Activated T-helper 1 cell treated with anti-CD3 and anti-CD28 coated beads, Interleukin-12 subunit alpha, Interleukin-12 subunit beta, Interleukin-2, Interleukin-4 antibody, amounts not matched to agents 30 ng/mL and 10 ng/mL and 1 ng/mL, durations not matched to agents 14 hours and 24 hours and 36 hours (primary cell): ENCODE measurements at places on chromosomes 6 and 20.

DNA sequence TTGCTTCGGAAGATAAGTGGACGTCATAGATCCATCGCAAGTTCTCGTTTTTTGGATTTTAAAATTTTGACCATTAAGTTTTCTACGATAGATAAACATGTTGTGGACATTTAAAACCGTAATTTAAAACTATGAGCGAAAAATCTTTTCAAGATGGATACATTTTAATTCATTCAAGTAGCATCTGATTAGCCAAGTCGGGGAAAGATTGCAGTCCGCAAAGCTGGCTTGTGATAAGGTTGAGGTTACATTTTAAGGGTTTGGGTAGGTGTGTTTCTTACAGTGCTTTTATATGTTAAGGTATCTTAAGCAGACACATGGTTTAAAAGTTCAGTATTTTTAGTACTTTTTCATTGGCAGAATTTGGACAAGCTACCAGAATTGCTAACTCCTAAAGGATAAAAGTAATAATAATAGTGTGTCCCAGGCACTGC lies 1.2 kb downstream of the WTAP start:
- DNase-seq: no peak

DNA sequence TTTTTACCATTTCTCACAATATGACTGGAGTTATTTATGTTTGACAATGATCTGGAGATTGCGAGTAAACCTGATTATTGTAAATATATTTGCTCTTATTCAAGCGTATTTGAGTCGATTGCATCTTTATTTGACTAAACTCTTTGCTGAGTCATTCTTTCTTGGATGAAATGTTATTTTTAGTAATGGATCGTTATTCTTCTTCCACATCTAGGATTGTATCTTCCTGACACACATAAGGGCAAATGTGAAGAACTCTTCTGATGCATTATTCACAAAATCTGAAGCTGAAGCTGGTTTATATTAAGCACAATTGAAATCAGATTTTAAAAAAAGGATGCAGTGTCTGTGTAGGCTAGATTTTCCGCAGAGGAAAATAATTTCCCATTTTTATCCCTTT lies 68.2 kb downstream of the SEL1L2 start:
- no peak for DNase-seq

DNA sequence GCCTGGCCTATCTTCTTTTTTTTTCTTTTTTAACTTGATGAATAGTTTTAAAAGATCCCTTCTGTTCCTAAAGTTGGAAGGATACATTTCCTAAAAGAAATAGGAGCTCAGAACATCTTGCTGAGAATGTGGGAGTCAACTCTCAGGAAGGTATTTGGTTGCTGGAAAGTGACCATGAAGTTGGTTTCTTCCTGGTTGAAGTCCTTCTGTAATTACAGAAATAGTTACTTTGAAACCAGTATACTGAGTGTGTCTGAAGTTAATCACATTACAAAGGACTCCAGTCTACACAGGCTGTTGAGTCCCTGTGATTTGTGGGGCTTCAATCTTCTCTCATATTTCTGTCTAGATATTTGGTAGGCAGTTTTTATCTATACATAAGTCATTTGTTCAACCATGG lies 9.8 kb upstream of the PLEKHG1 start:
- no peak for DNase-seq

GRCh38 chr20:48226642-48227041 lies 441.4 kb upstream of the SULF2 start:
- no peak for DNase-seq

DNA sequence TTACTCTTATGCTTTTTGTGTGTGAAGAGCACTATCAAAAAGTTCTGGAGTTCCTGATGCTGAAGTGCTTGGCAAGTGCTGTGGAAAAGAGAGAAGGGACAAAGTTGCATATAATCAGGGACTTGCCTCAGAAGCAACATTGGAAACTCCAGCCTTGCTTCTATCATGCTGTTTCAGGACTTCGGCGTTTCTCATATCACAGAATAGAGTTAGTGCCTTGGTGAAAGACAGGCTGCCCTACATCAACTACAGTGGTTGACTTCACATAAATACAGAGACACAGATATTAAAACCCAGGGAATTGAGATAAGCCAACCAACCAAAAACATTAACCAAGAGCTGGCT lies 36.2 kb upstream of the CDKAL1 start:
- no peak for DNase-seq

DNA sequence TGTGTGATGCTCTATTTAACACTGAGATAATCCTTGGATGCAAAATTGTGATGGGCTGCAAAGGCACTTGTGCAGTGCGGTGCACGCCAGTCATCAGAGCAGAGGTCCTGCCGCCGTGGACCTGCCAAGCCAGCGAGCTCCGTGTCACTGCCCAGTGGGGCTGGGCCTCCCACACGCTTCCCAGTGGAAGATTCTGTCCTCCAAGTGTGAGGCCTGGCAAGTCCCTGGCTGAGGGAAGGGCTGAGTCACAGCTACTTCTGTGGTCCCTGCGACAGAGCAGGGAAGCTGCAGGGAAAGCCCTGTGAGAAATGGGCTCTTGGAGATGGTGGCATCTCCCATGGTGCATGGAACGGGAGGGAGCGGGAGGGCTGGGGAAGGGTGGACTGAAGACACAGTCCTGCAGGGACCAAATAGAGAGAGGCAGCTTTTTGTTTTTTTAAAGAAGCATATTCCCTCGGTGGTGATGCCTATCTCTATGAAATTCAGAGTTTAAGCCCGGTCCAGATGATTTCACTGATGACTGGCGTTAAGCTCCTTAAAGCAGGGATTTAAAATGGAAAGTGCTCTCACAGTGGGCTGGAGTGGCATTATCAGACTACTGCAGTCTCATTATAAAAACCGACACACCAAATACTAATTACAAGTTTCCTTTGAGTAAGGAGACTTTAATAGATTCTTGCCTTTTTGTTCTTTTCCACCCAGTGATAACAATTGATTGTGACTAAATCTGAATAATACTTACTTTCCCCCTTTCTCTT lies 413.7 kb downstream of the QKI start:
- DNase-seq: no peak

DNA sequence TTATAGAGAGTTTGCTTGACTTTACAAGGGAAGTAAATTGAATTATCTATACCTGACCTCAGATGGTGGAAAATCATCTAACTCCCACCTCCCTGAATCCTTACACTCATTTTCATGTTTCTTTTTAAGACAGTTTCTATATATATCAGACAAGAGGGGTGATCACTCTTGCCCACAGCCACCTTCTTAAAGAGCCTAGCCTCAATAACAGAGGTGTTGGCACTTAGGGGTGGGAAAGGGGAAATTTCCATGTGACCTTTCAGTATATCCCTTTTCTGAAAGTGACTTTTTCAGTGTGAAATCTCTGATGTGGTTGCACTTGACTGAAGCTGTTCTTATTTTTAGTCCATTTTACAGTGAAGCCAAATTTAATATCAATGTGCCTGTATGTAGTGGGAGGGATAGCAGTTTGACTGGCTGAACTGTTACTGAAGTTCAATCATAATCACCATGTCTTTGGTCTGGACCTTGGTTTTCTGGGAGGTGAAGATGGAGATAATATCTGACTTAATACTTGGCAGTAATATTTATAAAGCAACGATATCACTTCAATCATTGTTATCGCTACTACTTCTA lies 141.3 kb downstream of the MAP3K7 start:
- DNase-seq: no peak

DNA sequence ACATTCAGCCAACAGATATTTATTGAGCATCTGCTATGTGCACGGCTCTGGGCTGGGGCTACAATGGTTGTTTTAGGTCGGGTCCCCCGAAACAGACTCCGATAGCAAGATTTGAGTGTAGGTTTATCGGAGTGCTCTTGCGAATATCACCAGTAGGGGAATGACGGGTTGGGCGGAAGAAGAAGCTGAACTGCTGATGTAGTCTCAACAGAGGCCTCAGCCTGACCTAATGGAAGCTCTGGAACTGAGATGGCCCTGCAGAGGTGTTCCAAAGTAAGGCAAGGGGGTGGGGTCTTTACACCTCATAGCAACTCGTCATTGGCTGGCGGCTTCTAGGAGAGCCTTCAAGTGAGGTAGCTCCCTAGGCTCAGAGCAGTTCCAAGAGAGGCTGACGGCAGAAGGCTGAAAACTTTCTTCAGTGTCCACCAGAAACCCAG lies 1.1 kb downstream of the L3MBTL1 start:
- no peak for DNase-seq

DNA sequence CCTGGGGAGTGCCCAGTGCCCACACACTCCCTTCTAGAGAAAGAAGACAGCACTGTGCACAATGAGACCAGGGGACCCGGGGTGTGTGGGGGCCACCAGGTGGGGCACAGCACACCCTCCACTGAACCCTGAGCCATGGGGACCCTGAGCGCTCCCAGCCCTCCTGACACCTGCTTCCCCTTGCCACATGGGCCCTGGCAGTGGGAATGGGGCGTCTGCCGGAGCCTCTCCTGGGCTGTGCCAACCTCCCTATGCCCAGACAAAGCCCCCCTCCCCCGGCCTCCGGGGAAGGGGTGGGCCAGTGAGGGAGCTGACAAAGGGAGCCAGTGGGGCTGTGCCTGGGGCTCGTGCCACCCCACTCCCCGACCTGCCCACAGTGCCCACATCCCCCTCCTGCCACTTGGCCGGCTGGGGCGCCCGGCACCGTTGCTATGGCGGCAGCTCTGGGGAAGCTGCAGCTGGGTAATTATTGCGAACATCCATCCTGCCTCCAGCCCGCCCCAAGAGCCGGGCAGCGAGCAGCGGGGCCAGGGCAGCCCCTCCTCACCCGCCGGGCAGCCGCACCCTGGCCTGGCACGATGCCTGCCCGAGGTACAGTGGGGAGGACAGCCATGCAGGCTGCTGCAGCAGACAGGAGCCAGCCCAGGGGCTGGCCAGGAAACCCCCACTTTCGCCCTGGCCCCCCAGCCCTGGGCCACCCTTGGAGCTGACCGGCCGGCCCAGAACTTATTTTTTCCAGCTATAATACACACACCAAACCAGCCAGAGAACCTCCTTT lies 41.9 kb upstream of the NOL4L start:
- DNase-seq: no peak

DNA sequence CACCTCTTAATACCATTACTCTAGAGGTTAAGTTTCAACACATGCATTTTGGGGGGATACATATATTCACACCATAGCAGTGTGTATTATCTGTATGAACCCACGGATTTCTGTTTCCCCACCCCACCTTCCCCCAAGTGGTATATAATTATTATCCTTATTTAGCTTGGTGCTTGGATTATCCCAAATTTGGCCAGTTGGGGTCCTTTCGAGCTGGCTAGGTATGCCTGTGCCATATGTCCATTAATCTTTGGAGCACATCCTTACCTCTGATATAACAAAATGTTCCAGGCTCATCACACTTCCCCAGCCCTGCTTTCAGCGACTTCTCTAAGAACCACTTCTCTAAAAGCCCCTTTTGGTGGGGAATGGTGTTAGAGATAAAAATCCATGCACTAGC lies 118.7 kb upstream of the MLIP start:
- DNase-seq: no peak

GRCh38 chr6:90715093-90715655 lies 128.3 kb upstream of the MAP3K7 start:
- DNase-seq: no peak

DNA sequence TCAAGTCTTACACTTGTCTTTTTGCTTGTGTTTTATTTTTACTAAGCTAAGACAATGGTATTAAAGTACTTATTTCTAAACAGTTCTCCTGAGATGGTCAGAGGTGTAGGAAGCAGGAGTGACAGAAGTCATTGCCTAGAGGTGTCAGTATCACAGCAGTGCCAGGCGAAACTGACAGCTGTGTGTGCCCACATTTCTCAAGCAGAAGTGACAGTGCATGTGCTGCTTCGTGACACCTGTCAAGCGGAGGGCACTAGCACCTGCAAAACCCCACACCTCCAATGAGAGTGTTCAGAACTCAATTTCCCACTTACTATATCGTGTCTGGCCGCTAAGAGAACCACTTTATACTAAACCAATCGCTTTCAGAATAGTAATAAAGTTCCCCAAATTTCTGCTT lies 82.8 kb downstream of the SLC23A2 start:
- DNase-seq: no peak

GRCh38 chr6:35573495-35574110 lies 60.9 kb upstream of the TULP1 start:
- no peak for DNase-seq

DNA sequence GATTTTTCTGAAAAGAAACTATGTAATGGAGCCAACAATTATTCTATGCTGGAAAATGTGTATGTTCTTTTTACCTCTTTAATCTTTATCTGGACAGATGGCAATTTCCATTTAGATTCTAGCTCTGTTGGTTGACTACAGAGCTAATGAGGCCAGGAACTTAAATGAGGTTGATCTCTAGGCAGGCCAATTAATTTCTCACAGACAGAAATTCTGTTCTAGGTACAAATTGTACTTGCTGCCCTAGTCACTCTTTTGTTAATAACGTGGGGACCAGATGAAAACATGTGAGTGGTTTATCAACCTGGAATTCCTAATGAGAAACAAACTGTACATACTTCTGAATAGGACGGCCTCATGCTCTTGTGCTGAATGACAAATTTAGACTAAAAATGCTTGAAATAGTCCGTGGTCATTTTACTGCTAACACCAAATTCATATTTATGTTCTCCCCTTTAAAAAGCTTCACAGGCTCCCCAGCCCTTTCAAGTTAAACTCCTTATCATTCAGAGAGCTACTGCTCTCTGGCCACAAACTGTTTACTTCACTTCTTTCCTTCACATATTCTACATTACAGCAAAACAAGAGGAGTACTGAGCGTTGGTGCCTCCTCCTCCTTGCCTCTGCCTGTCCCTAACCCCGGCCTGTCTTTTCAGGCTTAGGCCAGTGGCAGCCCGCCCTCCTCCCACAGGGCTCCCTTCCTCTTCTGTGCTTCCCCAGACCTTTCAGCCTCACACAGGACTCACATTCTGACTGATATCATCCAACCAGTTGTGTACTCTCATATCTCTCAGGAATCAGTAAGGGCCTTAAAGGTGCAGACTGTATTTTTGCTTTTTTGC lies 41.4 kb downstream of the DTNBP1 start:
- no peak for DNase-seq

DNA sequence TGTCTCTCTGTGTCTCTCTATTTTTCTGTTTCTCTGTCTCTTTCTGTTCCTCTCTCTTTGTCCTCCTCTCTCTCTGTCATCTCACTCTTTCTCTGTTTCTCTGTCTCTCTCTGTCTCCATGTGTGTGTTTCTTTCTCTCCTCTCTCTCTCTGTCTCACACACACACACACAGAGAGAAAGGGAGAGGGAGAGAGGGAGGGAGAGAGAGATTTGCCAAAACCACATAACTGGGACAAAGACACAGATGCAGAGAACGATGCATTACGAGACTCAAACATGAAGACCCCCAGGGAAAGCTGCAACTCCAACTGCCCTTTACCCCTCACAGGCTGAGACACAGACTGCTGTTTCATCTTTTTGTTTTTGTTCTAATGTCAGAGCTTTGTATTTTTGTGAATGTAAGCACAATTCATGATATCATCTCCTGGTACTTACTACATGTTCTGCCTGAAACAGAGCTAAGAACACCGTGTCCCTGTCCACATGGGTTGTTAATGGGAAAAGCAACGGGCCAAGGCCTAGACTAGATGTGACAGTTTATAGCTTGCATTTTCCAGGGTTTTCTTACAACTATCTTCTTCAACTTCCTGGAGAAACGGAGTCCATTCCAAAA lies 177.1 kb upstream of the ARID1B start:
- DNase-seq: no peak

GRCh38 chr6:127923135-127923534 lies 22.3 kb upstream of the THEMIS start:
- no peak for DNase-seq
